ENCODE measurements at places on chromosomes 6 and 20.

- no peak for DNase-seq
Measured at GRCh38 chr20:9015984-9016324, 52.9 kb upstream of the PLCB4 start.

DNA sequence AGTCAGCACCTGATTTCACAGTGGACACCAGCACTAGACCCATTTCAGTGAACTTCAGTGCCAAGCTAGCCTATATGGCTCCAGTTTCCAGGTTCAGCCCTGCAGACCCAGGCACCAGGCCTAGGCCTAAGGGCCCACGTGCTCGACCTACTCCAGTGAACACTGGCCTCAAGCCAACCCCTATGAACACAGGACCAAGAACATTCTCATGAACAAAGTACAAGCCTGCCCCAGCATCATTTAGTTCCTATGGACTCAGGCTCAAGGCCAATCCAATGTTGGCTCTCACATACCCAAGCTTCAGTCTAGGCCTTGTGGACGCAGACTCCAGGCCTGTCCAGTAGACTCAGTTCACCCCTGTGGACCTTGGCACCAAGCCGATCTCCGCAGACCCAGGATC is 385.5 kb downstream of the DHX35 start:
- no peak for DNase-seq

- DNase-seq = no peak
Measured at GRCh38 chr20:42846784-42847490, 342.8 kb downstream of the PTPRT start.

GRCh38 chr6:81214414-81215091 is 537.9 kb downstream of the TENT5A start:
- DNase-seq = no peak

DNA sequence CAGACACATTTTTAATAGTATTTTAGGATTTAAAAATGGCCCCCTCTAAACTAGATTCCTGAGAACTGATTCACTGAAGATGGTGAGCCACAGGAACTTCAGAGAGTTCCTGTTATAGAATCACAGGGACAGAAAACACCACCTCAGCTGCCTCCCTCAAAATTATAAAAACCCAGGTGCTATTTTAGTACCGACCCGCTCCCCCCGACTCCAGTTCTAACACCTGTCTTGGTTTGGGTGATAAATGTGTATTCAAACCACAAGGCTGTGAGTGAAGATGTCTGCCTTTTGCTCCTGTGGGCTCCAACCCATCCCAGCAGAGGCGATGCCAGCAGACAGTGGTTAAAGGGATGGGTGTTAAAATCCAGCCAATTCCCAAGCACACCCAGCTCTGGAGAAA is 127.4 kb upstream of the LY86 start:
- DNase-seq = no peak

DNA sequence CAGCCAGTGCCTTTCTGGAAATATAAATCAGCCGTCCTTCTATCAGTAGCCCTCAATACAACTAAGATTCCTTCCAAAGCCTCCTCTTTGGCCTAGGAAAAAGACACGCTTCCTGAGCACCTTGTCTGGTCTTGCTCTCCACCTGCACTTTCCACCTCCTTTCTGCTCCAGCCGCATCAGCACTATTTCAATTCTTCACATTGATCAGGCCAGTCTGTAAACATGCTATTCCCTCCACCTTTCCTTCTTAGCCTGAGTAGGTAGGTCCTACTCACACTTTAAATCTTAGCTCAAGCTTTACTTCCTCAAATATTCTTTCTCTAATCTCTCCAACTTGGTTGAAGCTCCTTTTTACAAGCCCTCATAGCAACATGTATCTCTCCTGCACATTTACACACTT is 11.4 kb downstream of the RANBP9 start:
- no peak for DNase-seq

DNA sequence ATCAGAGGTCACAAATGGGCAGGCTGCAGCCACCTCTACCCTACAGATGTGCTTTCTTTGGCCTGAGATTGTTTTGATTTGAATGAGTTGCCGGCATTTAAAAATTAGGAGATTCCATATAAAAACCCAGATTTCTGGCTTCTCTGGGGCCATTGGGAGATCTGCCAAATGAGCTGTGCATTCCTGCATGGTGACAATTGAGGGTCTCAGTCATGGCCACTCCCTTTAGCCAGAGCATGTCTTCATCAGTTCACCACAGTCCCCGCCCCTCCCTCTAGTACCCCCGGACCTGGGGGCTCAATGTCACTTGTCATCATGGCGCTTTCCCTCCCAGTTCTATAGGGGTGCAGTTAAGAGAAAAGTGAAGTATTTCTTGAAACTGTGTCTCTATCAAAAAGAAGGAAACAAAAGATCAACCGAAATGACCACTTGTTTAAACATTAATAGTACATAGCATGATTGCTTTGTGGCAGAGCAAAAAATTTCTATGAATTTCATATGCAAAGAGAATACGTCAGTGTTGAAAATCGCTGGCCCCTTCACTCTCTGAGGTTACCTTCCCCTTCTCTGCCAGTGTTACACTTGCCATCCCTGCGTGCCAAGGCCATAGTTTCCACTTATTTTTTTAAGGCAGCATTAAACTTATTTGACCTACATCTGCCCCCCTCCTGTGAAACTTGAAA is 21.1 kb downstream of the EYA2 start:
- no peak for DNase-seq

- DNase-seq = no peak
Measured at GRCh38 chr6:7590918-7591302, 912 bp downstream of the SNRNP48 start.

Measured in activated CD8-positive, alpha-beta memory T cell treated with anti-CD3 and anti-CD28 coated beads for 1 hour (primary cell).